Activated CD4-positive, alpha-beta T cell treated with anti-CD3 and anti-CD28 coated beads for 48 hours (primary cell): ENCODE measurements at places on chromosomes 16 and 17.

DNA sequence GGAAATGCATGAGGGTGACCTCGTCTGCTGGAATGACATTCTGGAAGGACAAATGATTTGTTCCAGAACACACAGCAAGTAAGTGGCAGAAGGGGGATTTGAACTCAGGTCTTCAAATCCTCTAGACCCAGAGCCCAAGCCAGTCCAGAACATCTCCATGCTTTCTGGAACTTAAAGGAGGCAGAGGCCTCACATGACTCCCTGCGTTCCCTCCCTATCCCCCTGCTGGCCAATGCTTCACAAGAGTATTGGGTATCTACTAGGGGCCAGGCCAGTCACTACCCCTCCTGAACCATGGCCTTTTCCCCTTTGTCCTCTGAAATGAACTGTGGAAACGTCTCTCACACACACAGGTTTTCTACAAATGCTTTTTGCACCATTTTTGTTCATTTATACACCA, 7.6 kb upstream of the BEAN1 start:
- no peak for DNase-seq

DNA sequence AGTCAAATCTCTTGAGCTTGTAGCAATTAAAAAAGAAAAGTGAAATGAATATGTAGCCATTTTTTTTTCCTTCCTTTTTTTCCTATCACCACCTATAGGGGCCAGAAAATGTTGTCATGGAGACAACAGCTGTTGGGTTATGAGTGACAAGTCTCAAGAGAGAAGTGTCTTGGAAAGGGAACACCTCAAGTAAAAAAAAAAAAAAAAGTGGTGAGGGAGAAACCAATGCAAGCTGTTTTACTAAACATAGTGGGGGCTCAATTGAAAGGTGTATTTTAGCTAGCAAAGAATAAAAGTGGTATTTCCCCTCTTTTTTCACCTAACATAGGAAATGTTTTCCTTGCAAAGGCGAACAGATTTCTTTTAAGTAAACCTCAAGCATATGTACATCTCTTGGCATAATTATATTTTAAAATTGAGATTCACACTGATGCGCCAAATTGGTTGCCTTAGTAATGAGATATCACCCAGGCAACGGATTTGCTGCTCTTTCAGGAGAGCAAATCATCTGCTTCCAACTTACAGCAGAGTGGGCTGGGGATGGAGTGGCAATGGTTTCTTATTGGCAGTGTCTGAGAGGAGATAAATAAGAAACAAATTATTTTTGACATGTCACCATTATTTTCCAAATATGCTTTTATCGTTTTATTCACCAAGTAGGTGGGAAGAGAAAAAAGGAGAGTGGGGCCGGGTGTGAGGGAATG, 183.6 kb downstream of the MYO1D start:
- DNase-seq = no peak

- no peak for DNase-seq
Observed at GRCh38 chr16:78473031-78473699, 373.7 kb downstream of the WWOX start.

DNA sequence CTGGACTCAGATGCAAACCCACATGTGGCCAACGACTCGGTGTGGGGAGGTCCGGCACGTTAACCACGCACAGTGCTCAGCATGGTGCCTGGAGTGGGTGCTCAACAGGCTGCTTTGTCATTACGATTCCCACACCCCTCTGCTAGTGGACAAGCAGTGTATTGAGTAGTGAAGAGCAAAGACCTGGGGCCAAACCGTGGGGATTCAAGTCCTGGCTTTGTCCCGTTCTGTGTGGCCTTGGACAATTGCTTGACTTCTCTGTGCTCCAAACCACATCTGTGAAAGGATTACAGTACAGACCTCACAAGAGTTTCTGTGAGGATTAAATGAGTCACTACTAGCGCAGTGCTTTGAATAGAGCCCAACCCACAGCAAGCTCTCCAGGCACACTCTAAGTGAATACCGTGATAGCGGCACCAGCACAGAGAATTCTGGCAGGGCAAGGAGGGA, 33.8 kb downstream of the TRPV2 start:
- no peak for DNase-seq

DNA sequence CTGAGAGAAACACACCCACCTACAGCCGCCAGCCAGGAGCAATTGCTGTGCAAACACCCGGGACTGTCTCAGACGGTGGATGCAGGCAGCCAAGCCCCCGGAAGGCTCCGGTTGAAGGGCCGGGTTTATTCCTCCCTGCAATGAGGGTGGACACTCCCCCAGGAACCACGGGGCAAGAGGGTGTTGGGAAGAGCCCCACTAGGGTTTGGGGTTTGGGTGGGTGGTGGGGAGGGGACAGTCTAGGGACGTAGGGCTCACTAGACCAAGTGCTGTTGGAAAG, 19.2 kb downstream of the JPH3 start:
- no peak for DNase-seq

DNA sequence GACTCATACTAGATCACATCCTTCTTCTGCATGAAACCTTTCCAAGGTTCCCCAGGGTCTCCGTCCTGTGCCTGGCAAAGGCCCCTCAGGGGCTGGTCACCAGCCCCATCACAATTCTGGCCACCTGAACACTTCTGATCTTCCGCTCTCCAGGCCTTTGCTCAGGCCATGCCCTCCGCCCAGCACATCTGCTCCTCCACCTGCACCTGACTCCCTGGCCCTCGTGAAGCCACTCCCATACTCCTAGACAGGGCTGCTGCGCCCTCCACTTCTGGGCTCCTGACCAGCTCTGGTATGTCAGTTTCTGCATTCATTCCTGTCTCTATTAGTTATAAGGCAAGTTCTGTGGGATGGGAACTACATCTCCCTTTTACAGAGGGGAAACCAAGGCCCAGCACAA, 1.9 kb upstream of the MYL11 start:
- DNase-seq = no peak

GRCh38 chr17:70582777-70583176, 413.4 kb downstream of the KCNJ2 start:
- DNase-seq = no peak

- DNase-seq = peak; percentile 96
Observed at GRCh38 chr16:4474192-4474961, at the start of gene NMRAL1. Gene NMRAL1 (minus strand): TSS chr16:4474625. CDS start chr16:4474132, 493 bp downstream.

- peak; percentile 3 for DNase-seq
Observed at GRCh38 chr17:35314415-35315216, 58.8 kb downstream of the SLFN11 start.

- peak; percentile 71 for DNase-seq
Observed at GRCh38 chr17:19762515-19762961, 14.4 kb upstream of the ALDH3A1 start.

DNA sequence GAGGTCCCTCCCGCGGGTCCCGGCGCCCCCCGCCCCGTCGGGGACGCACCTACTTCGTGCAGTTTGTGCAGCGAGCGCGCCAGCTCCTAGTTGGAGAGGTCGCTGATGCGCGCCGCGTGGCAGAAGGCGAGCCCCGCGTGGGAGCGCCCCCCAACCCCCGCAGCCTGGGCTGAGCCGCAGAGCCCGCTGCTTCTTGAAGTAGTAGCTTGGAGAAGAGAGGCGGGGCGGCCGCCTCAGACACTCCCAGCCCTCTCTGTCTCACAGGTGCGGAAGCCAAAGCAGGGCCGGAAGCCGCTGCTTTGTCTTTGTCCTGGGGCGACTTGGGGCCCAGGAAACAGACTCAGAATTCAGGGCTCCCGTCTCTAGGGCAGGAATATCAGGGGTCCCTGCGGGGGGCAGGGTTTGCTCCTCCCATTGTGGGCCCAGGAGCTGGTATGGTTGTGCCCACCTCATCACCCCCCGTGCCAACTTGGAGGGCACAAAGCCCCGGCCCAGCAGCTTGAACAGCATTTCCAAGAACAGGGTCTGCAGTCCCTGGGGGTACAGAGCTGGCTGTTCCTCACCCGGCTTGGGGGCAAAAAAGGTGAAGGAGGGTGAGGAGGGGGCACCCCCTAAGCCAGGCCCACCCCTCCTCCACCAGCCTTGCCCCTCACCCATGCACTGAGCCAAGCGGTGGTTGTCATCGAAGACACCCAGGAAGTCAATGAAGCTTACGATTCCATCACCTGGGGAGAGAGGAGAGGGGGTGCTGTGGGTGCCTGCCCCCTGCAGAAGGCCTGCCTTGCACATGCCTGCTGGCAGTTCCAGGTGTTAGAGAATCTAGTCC, 13.5 kb downstream of the SPATA32 start:
- DNase-seq = peak; percentile 85

DNA sequence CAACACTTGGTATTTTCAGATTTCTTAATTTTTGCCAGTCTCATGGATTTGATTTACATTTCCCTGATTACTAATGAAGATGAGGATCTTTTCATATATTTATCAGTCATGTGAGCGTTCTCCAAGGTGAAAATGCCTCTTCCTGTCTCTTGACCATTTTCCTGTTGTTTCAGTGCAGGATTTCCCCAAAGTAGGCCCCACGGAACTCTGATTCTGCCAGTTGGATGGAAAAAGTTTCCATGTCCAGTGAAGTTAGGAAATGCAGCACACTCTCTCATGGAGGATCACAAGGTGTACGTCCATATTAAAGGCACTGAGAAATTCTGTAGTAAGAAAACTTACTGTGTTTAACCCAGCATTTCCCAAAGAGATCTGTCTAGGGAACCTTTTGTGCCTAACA, 16.5 kb upstream of the LIMD2 start:
- no peak for DNase-seq

DNA sequence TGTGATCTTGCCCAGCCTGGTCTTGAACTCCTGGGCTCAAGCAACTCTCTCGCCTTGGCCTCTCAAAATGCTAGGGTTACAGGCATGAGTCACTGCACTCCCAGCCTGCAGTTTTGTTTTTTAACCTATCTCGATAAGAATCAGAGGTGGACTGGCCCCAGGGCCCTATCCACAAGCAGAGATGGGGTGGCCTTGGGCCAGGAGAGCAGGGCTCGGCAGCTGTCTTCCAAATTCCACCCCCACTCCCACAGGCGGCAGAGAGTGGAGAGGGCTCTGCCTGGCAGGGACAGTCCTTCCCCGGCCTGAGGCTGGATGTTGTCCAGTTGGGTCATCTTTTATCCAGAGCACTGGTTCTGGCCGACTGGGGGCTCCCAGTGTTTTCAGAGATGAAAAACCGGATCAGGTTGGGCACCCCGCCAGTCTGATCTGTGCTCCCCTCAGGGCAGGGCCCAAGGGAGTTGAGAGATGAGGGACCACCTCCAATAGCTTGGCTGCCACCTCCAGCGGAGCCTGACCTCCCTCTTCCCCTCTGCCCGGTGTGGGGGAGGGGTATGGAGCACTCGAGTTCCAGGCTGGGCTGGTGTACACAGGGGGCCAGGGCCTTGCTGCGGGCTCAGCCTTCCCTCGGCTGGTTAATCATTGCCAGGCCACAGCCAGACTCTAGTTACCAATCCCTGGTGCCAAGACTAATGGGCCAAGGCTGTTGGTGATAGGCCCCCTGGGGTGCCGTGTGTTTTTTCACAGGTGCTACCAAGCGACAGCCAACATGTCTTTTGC, 30.3 kb upstream of the MYO15B start:
- DNase-seq = no peak

DNA sequence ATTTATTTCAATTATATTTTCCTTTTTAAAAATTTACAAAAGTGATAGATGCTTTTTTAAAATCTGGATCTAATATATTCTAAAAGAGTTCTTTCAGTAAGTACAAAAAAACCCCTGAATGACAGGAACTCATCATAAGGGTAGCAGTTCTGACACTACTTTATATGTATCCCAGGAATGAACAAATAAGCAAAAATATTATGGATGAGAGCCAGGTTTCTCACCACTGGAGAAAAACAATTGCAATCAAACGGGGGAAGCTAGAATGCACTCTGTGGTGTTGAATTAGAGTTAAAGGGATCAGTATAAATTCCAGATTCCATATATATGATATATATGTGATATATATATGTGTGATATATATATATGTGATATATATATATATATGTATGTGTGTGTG, 23.2 kb upstream of the NDRG4 start:
- DNase-seq = no peak

DNA sequence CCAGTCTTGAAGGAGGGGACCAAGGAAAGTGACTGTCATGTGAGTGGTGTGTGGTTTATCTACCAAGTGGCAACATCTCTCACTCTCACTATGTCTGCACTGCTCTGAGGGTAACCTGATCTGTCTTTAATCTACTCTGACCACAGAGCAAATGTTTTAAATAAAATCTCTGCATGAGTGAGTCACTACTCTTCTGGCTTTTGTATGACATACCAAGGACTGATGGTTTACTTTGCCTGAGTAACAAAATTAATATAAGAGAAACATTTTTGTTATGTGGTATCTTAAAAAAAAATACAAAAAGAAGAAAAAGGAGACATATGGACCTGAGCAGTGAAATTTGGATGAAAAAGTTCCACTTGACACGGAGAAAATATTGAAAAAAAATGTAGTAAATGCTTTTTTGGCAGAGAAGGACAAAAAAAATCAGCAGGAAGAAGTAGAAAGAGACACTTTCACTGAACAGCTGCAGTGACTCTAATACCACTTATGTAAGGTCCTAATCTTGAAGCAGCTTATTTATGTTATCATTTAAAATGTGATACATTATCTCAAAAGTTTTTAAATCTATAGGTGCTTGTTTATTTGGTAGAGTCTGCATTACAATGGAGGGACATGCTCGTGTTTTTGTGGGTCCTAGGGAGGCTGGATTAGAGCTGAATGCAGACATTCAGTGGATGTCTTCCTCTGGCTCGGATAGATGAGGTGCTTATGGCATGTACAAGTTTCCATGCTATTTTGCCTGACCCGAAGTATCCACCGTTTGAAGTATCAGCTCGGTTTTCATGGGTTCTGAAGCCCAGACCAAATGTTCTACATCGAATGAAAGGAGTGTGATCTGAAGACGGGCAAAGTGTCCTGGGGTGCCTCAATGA, 240.7 kb downstream of the MAP2K6 start:
- no peak for DNase-seq

GRCh38 chr16:84198401-84198800, 7.4 kb downstream of the ADAD2 start:
- no peak for DNase-seq

DNA sequence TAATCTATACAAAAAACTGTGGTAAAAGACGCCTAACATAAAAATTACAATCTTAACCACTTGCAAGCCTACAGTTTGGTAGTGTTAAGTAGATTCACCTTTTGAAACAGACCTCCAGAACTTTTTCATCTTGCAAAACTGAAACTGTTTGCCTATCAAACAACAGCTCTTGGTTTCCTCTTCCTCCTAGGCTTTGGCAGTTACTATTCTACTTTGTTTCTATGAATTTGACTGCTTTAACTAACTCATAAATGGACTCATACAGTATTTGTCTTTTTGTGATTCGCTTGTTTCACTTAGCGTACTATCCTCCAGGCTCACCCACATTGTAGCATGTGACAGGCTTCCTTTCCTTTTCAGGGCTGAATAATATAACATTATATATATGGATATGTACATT, 97.0 kb downstream of the PRKCA start:
- no peak for DNase-seq

- no peak for DNase-seq
Observed at GRCh38 chr16:69618721-69619120, 53.0 kb downstream of the NFAT5 start.

GRCh38 chr17:27310565-27311110, 16.7 kb downstream of the WSB1 start:
- no peak for DNase-seq
